CD4-positive, alpha-beta T cell (primary cell): ENCODE measurements at places on chromosomes 12 and 14. TPM values are rescaled to one million over a fixed set of nuclear protein-coding genes. Genes with fewer than 3 reads are reported as not detected.

GRCh38 chr14:102492531-102492910 lies 17.1 kb downstream of the ANKRD9 start:
- DNase-seq, result no peak
- no peaks in the 10 kb centered on the region for H3K4me1 ChIP-seq
- no peak overlapping the region for H3K27ac ChIP-seq
- H3K27me3 ChIP-seq, result no peaks in the 10 kb centered on the region
- H3K4me3 ChIP-seq, result no peak overlapping the region

The PPFIA2 gene
- not detected for total RNA-seq

The ACSM4 gene
- total RNA-seq, result not detected

GRCh38 chr14:68550338-68550715 lies 242.5 kb downstream of the ZFP36L1 start:
- H3K27ac ChIP-seq, result no peak overlapping the region
- H3K4me1 ChIP-seq, result no peaks in the 10 kb centered on the region
- no peaks in the 10 kb centered on the region for H3K36me3 ChIP-seq
- no peak for DNase-seq

The NKX2-1 gene
- not detected for total RNA-seq

The SHMT2 gene
- 22.2 TPM for total RNA-seq

DNA sequence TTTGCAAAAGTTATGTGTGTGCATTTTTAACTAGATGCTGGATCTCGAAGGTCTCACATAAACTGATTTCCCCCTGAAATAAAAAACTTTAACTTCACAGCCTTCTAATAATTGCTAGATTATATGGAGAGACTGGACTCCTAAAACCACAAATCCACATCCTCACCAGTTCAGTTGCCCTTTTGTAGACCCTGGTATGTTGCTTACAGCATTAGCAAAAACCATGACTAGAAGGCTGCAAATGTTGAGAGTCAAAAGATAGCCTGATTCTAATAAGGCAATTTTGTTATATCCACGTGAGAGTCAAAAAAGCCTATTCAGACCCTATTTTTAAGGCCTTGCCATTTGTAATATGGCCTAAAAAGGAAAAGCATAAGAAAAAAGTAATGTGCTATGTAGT lies 37.4 kb downstream of the RASSF8 start:
- no peak overlapping the region for H3K27ac ChIP-seq
- H3K4me3 ChIP-seq, result no peak overlapping the region
- no peaks in the 10 kb centered on the region for H3K4me1 ChIP-seq
- no peak for DNase-seq
